ENCODE measurements at places on chromosomes 12 and 14.
A peak's percentile ranks its signal among the peaks of the same experiment; 100 is the strongest.

DNA sequence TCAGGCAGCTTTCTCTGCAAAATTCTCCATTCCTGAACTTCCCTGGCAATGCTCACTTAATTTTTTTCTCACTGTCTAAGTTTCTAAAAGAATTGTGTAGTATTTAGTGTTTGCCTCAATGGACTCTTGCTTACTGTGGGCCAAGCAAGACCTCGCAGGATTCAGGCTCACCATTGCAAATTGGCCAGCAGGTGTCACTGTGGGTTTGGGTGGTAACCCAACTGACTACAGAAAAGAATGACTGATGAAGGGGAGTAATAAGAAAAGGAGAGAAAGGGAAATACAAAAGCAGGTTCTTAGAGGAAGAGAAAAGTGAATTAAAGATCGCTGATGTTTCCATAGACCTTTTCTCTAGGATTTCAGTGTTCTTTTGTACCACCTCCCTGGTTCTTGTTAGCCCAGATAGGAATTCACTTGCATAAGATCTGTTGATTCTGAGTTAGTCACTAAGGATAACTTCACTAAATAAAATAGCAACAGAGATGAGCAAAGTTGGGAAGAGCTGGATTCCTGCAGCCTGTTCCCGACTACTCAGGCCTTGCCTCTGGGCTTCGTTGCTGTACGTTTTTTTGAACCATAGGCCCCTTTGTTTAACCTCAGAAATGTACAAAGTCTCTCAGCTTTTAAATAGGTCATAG is 386.5 kb upstream of the DDHD1 start:
- peak; percentile 81 for DNase-seq

GRCh38 chr12:130384234-130384633 is 46.5 kb downstream of the PIWIL1 start:
- DNase-seq, result no peak

- DNase-seq, result peak; percentile 79
These were observed at the start of gene ABHD4 for GRCh38 chr14:22598099-22598895. ABHD4 (plus strand) TSS chr14:22598300; CDS start chr14:22598307, 7 bp downstream.

DNA sequence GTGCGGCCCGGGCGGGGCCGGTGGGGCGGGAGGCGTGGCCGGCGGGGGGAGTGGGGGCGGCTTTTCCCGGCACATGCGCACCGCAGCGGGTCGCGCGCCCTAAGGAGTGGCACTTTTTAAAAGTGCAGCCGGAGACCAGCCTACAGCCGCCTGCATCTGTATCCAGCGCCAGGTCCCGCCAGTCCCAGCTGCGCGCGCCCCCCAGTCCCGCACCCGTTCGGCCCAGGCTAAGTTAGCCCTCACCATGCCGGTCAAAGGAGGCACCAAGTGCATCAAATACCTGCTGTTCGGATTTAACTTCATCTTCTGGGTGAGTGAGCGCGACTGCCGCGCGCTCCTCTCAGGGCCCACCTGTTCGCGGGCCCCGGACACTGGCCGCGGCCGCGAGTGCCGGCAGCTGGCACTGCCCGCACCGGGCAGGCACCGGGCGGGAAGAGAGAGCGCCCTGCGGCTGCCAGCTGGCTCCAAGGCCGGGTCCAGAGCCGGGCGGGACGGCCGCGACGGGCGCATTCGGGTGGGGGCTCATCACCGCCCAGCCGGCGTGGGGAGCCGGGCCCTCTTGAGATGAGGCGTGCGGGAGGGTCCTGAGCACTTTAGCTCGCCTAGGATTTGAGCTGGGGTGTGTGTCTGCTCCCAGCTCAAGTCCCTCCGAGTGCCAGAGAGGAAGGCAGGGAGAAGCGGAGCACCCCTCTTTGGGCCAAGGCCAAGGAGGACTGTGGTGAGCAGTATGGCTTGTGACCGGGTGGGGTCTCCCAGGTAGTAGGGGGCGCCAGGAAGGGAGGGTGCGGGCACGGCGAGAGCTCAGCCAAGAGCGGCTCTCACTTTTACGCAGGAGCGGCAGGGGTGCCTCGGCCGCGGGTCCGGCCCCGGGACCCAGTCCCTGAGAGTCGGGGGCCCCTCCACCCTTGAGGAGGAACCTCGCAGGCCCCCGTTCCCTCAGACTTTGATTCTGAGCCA is at the start of gene CD9:
Gene CD9 (plus strand): TSS at position 145 of the 957 bp plus-strand sequence. CDS start 100 bp downstream, at position 245.
- DNase-seq, result peak; percentile 65

GRCh38 chr14:56474419-56475022 is 105.1 kb upstream of the TMEM260 start:
- no peak for DNase-seq

GRCh38 chr12:64730588-64730969 is 28.6 kb downstream of the GNS start:
- DNase-seq, result no peak

GRCh38 chr12:100899301-100899700 is 104.7 kb downstream of the ANO4 start:
- no peak for DNase-seq

DNA sequence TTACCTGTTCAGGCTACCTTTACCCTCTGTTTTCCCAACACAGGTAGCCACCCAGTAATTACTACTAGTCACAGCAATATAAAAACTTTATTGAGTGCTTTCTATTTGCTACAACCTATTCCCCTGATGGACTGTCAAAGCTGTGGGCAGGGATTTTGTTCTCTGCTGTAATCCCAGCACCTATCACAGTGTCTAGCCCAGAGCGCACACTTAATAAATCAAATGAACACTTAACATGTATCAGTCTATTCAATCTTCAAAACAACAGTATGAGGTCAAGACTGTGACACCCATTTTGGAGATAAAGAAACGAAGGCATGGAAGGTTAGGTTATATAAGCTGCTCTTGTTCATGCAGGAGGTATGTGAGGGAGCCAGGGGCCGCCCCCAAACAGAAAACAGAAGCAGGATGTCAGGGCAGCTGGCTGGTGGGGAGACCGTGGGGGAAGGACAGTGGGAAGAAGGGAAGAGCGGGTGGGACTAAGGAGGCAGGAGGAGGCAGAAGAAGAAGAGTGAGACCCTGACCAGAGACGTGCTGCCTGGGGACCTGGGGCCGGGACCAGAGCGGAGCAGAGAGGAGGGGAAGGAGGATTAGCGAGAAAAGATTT is 1.7 kb downstream of the TNFRSF1A start:
- peak; percentile 53 for DNase-seq

DNA sequence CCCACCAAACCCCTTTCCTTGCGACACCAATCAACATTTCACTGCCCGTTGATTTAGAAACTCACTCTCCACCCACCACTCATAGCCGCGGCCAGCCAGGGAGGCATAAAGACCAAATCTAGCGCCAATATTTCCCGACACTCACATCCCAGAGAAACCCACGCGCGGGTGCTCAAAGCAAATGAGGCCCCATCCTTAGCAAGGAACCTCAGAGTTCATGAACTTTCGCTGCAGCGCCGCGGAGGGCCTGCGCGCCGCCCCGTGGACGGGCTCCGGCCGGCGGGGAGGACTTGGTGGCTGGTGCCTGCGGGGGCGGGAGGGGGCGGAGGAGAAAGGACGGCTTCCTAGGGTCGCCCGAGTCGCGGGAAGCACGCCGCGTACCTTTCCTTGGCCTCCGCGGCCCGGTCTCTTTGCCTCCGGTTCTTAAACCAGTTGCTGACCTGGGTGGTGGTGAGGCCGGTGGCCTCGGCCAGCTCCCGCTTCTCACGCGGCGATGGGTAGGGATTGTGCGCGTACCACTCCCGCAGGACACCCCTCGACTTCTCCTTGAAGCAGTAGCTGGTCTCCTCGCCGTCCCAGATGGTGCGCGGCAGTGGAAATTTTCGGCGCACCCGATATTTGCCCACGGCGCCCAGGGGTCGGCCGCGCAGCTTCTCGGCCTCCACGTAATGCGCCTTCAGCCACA is 886 bp downstream of the SIX1 start:
- no peak for DNase-seq
